ENCODE measurements at places on chromosomes 13 and 19. TPM values are rescaled to one million over a fixed set of nuclear protein-coding genes. Genes with fewer than 3 reads are reported as not detected.

The UNC13A gene
- total RNA-seq: 0.18 TPM

The CLDN10 gene
- total RNA-seq: not detected

The RYR1 gene
- 3.8 TPM for total RNA-seq

The MEIOSIN gene
- total RNA-seq: not detected

The EPN1 gene
- 32.6 TPM for total RNA-seq

The VMAC gene
- total RNA-seq: 35.9 TPM

The FFAR1 gene
- 0.35 TPM for total RNA-seq

The IQCN gene
- 5.3 TPM for total RNA-seq

The PDX1 gene
- not detected for total RNA-seq

The CATSPERD gene
- not detected for total RNA-seq

The KL gene
- total RNA-seq: not detected

The ANKRD24 gene
- total RNA-seq: 0.79 TPM

DNA sequence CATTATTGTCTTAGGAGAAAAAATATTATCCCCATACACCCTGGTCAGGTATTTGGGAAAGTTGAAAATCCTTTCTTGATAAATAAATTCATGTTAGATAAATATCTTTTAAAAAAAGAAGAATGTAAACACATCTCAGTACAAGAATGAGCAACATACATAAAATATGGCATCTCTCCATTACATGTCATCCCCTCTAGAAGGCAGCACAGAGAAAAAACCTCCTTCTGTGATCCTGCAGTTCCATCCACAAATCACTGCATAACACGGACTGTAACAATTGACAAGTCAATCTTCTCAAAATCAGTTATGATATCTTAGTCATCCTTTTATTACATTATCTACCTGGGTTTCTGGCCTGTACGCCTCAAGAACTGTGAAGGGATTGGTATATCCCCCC, 683.9 kb upstream of the KLHL1 start:
- no peaks in the 10 kb centered on the region for H3K36me3 ChIP-seq
- DNase-seq: no peak
- no peak overlapping the region for H3K4me3 ChIP-seq
- H3K27me3 ChIP-seq: no peaks in the 10 kb centered on the region
- H3K27ac ChIP-seq: no peak overlapping the region

- no peaks in the 10 kb centered on the region for H3K36me3 ChIP-seq
- H3K27me3 ChIP-seq: no peaks in the 10 kb centered on the region
- peaks cover 74% of the 10 kb centered on the region for H3K4me1 ChIP-seq
- DNase-seq: peak; percentile 15
- no peak overlapping the region for H3K4me3 ChIP-seq
These were observed 39.1 kb downstream of the ACTN4 start for GRCh38 chr19:38686530-38686888.

- no peak for DNase-seq
- H3K4me3 ChIP-seq: no peak overlapping the region
- H3K27me3 ChIP-seq: no peaks in the 10 kb centered on the region
- no peak overlapping the region for H3K27ac ChIP-seq
- no peaks in the 10 kb centered on the region for H3K4me1 ChIP-seq
These were observed 41.5 kb upstream of the TSHZ3 start for GRCh38 chr19:31390711-31391110.

GRCh38 chr19:41027273-41027967, 36.3 kb downstream of the CYP2B6 start:
- H3K27me3 ChIP-seq: peaks cover 39% of the 10 kb centered on the region
- no peaks in the 10 kb centered on the region for H3K36me3 ChIP-seq
- H3K4me1 ChIP-seq: no peaks in the 10 kb centered on the region
- no peak overlapping the region for H3K27ac ChIP-seq
- DNase-seq: no peak
- H3K4me3 ChIP-seq: no peak overlapping the region

DNA sequence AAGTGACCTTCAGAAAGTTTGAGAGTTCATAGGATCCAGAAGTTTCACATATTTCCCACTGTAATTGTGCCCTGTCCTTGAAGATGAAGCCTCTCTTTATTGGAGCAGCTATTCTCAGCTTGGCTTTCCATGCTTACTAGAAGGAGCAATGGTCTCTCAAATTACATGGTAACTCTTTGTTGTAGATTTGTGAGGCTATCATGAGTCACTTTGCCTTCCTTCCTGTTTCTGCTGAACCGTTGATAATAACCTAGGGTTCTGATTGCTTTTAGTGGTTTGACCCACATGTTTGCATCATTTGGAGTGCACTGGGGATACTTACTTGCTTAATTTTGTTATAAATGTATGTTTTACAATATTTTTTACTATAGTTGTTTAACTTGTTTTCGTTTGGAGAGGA, 772.9 kb upstream of the SLITRK6 start:
- no peak for DNase-seq
- H3K36me3 ChIP-seq: no peaks in the 10 kb centered on the region
- no peak overlapping the region for H3K4me3 ChIP-seq
- H3K4me1 ChIP-seq: no peaks in the 10 kb centered on the region
- H3K27me3 ChIP-seq: no peaks in the 10 kb centered on the region

GRCh38 chr13:113846636-113847318, 17.1 kb downstream of the GAS6 start:
- no peak overlapping the region for H3K27ac ChIP-seq
- H3K36me3 ChIP-seq: no peaks in the 10 kb centered on the region
- peak overlapping the region; percentile 25 for H3K4me3 ChIP-seq
- H3K27me3 ChIP-seq: peaks cover 35% of the 10 kb centered on the region

GRCh38 chr13:90201676-90202460, 1145.6 kb upstream of the MIR17HG start:
- no peaks in the 10 kb centered on the region for H3K4me1 ChIP-seq
- H3K4me3 ChIP-seq: no peak overlapping the region
- DNase-seq: no peak
- no peaks in the 10 kb centered on the region for H3K36me3 ChIP-seq
- H3K27ac ChIP-seq: no peak overlapping the region

GRCh38 chr13:112143046-112143752, 76.2 kb downstream of the SOX1 start:
- H3K27ac ChIP-seq: no peak overlapping the region
- H3K4me1 ChIP-seq: no peaks in the 10 kb centered on the region
- H3K27me3 ChIP-seq: no peaks in the 10 kb centered on the region
- H3K36me3 ChIP-seq: no peaks in the 10 kb centered on the region
- DNase-seq: no peak

- no peak overlapping the region for H3K27ac ChIP-seq
- H3K36me3 ChIP-seq: no peaks in the 10 kb centered on the region
- no peak for DNase-seq
- H3K27me3 ChIP-seq: peaks cover 17% of the 10 kb centered on the region
- H3K4me3 ChIP-seq: no peak overlapping the region
These were observed 110.3 kb upstream of the ABCC4 start for GRCh38 chr13:95411428-95412040.

DNA sequence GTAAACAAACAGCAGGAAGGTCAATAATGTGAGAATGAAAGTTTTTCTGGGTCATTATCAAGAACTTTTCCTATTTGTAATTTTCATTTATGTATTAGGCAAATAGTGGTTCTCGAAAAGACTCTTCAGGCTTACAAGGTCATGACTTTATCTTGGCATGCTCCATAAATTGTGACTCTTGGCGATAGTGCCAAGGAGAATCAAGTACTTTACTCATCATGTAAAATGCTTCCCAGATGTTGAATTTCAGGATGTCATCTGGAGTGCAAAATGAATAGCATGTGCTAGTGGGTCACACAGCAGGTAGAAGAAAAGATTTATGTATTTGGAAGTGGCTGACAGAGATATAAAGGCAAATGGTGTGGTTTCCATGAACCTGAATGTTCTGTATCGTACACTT, 1492.7 kb upstream of the PCDH20 start:
- H3K36me3 ChIP-seq: no peaks in the 10 kb centered on the region
- H3K27ac ChIP-seq: no peak overlapping the region
- H3K4me1 ChIP-seq: no peaks in the 10 kb centered on the region
- no peak overlapping the region for H3K4me3 ChIP-seq
- DNase-seq: no peak
- no peaks in the 10 kb centered on the region for H3K27me3 ChIP-seq

- H3K27me3 ChIP-seq: no peaks in the 10 kb centered on the region
- H3K4me3 ChIP-seq: no peak overlapping the region
- H3K4me1 ChIP-seq: no peaks in the 10 kb centered on the region
- no peaks in the 10 kb centered on the region for H3K36me3 ChIP-seq
- no peak for DNase-seq
These were observed 88.0 kb downstream of the SLC10A2 start for GRCh38 chr13:102978168-102978567.

- H3K36me3 ChIP-seq: no peaks in the 10 kb centered on the region
- no peak overlapping the region for H3K27ac ChIP-seq
- H3K4me1 ChIP-seq: no peaks in the 10 kb centered on the region
- peaks cover 21% of the 10 kb centered on the region for H3K27me3 ChIP-seq
These were observed 23.6 kb downstream of the CYP2B6 start for GRCh38 chr19:41014643-41015042.

DNA sequence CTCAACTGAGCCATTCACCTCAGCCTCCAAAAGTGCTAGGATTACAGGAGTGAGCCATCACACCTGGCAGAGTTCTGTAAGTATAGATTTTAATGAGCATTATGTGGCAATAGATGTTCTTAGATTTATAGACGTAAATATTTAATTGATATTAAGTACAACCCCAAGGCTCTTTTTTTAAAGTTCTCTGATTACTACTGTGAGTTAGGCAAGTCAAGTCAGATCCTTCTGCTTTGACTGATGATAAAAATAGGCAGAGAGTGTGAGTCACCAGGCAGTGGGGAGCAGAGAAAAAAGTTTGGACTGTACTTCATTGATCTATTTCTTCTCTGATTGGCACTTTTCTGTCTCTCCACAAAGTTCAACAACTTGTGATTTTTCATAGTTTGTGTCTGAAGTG, 1379.9 kb downstream of the UQCRFS1 start:
- H3K27ac ChIP-seq: no peak overlapping the region
- no peaks in the 10 kb centered on the region for H3K27me3 ChIP-seq
- no peaks in the 10 kb centered on the region for H3K4me1 ChIP-seq
- H3K36me3 ChIP-seq: no peaks in the 10 kb centered on the region

DNA sequence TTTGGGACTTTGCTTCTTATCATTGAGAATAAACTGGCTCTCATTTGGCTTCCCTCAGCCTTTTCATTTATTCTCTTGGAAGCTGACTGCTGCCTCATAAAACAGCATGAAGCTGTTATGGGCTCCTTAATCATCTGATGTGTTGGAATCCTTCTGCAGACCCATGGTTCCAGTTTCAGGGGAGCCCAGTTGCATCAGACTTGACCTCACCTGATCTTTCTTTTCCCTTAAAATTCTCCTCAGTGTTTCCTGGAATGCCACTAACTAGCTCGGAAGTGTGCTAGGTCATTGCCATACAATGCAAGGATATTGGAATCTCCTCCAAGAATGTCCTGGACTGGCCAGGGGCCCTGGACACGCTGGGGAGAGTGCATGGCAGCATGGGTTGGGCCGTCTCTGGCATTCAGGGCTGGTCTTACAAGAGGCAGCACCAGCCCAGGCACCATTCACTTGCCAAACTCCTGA, 158.7 kb downstream of the FLT1 start:
- no peaks in the 10 kb centered on the region for H3K27me3 ChIP-seq
- no peaks in the 10 kb centered on the region for H3K4me1 ChIP-seq
- no peak overlapping the region for H3K27ac ChIP-seq
- no peak for DNase-seq
- H3K36me3 ChIP-seq: no peaks in the 10 kb centered on the region
- no peak overlapping the region for H3K4me3 ChIP-seq

- H3K4me1 ChIP-seq: peaks cover 26% of the 10 kb centered on the region
- DNase-seq: no peak
- H3K4me3 ChIP-seq: no peak overlapping the region
These were observed 20.8 kb upstream of the SEMA6B start for GRCh38 chr19:4580021-4580901.

DNA sequence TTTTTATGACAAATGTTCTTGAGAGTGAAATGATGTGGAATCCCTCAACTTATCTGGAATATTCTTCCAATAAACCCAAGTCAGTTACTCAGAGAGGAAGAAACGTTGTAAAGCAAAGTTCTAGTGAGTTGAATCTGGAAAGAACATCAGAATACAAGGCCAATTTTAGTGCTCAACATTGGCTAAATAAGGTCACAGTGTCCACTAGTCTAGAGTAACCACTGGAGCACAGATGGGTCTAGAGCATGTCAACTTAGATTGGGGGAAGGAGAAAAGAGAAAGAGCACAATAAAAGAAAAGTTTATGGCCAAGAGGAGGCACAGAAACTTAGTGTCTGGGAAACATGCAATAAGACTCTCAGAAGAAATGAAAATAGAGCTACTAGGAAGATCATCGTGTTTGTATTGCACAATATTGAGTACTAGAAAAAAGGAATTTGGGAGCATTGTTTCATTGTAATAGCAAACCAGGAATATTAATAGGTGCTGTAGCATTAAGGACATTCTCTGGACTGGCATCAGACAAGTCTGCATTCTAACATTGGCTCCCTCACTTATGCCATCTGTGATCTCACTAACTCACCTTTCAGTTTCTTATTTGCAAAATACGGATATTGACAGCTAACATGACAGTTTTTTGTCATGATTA, 1318.5 kb downstream of the PCDH9 start:
- no peaks in the 10 kb centered on the region for H3K36me3 ChIP-seq
- H3K27ac ChIP-seq: no peak overlapping the region
- H3K27me3 ChIP-seq: no peaks in the 10 kb centered on the region
- no peak overlapping the region for H3K4me3 ChIP-seq
- no peaks in the 10 kb centered on the region for H3K4me1 ChIP-seq
- no peak for DNase-seq

DNA sequence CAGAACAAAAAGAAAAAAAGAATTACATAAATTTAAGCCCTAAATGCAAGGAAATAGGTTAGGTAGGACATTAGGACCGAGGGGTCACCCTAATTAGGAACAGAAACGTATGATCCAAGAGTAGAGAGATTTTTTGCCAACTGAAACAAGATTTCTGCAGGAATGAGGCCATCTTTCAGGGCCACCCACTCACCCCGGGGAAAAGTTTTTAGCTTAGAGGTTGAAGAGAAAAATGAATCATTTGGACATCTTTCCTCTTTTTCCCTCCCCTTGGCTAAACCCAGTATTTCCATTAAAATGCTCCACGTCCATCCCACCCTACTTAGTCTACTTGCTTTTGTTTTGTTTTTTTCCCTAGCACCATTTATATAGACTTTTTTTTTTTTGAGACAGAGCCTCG, 10.6 kb upstream of the PNMA8A start:
- H3K4me3 ChIP-seq: no peak overlapping the region
- no peak overlapping the region for H3K27ac ChIP-seq
- no peaks in the 10 kb centered on the region for H3K4me1 ChIP-seq
- H3K36me3 ChIP-seq: no peaks in the 10 kb centered on the region
- H3K27me3 ChIP-seq: peaks cover 31% of the 10 kb centered on the region
- DNase-seq: no peak

GRCh38 chr13:24625331-24625731, 54.9 kb upstream of the ATP12A start:
- no peaks in the 10 kb centered on the region for H3K36me3 ChIP-seq
- no peak overlapping the region for H3K4me3 ChIP-seq
- H3K4me1 ChIP-seq: peaks cover 51% of the 10 kb centered on the region
- no peak for DNase-seq

GRCh38 chr13:39302820-39303219, 264.6 kb downstream of the NHLRC3 start:
- H3K4me3 ChIP-seq: no peak overlapping the region
- no peak for DNase-seq
- H3K27me3 ChIP-seq: no peaks in the 10 kb centered on the region
- H3K36me3 ChIP-seq: no peaks in the 10 kb centered on the region

GRCh38 chr19:2847507-2847906, 6.2 kb downstream of the ZNF555 start:
- H3K4me1 ChIP-seq: peaks cover 15% of the 10 kb centered on the region
- H3K27ac ChIP-seq: no peak overlapping the region
- no peak for DNase-seq
- H3K4me3 ChIP-seq: no peak overlapping the region
- H3K36me3 ChIP-seq: peaks cover 4% of the 10 kb centered on the region

- no peak overlapping the region for H3K27ac ChIP-seq
- DNase-seq: no peak
- no peak overlapping the region for H3K4me3 ChIP-seq
- H3K36me3 ChIP-seq: no peaks in the 10 kb centered on the region
These were observed 77.8 kb downstream of the TUBGCP3 start for GRCh38 chr13:112510002-112510780.
